ENCODE measurements at places on chromosomes 11 and 22.

DNA sequence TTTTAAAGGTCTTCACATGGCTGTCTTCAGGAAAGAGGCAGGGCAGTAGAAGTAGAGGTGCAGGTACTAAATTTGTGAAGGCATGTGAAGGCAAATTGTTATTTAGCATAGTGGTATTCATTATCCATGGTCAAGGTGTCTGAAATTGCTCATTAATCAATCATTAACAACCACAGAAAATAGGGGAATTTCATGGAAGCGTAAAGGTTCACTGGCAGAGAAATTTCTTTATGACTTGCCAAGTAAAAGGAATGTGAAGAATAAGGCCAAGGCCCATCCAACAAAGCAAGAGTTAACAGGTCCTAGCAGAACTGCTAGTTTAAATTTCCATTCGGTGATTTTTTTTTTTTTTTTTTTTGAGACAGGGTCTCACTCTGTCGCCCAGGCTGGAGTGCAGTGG, 59.0 kb downstream of the RSF1 start:
- no peak for DNase-seq

DNA sequence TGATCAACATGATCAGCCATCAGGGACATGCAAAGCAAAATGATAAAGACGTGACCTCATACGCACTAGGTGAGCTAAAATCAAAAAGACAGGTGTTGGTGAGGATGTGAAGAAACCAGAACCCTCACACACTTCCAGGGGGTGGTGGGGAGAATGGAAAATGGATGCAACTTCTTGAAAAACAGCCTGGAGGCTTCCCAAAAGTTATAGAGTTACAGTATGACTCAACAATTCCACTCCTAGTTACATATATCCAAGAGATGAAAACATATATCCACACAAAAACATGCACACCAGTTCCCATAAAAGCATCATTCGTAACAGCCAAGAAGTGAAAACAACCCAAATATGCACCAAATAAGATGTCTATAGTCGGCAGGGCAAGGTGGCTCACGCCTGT, 42.1 kb upstream of the APLNR start:
- no peak for DNase-seq

DNA sequence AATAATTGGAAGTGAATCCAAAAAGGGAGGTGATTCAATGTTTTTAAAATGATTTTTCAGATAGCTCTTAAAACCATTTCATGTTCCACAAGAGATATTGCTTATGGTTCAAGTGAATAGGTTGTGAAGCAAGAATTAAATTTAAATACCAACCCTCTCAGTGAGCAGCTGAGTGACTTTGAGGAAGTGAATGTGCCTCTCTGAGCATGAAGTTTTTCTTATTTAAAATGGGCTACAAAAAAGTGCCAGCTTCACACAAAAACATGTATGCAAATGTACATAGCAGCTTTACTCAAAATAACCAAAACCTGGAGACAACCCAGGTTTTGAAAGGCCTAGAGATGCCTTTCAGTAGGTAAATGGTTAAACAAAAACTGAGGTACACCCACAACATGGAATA, 35.5 kb upstream of the GAB4 start:
- DNase-seq = no peak

GRCh38 chr11:72762641-72763304, 10.6 kb upstream of the ARAP1 start:
- DNase-seq = no peak

GRCh38 chr11:86150847-86151173, 81.9 kb upstream of the PICALM start:
- no peak for DNase-seq

GRCh38 chr22:48753381-48753730, 1074.3 kb downstream of the BRD1 start:
- DNase-seq = no peak

GRCh38 chr11:114302663-114303062, 6.5 kb downstream of the NNMT start:
- no peak for DNase-seq

GRCh38 chr11:73141309-73142127, 600 bp downstream of the FCHSD2 start:
- DNase-seq = peak; percentile 22

- no peak for DNase-seq
These were observed 1.6 kb downstream of the HNRNPUL2 start for GRCh38 chr11:62725646-62726045.

DNA sequence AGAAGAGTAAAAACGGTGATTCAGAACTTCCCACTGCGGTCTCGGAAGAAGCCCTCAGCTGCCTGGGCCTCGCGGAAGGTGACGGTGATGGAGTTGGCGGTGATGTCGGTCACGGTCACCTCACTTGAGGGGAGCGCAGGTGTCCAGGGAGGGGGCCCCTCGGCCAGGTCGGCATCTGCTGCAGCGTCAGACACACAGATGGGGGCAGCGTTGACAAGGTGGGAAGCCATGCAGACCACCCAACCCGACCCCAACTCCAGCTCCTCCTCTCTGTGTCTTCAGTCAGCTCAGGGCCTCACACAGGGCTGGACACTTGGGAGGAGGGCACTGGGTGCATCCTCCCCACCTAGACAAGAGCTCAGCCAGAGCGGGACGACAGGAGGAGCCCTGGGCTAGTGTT, 18.6 kb downstream of the CBX7 start:
- no peak for DNase-seq

DNA sequence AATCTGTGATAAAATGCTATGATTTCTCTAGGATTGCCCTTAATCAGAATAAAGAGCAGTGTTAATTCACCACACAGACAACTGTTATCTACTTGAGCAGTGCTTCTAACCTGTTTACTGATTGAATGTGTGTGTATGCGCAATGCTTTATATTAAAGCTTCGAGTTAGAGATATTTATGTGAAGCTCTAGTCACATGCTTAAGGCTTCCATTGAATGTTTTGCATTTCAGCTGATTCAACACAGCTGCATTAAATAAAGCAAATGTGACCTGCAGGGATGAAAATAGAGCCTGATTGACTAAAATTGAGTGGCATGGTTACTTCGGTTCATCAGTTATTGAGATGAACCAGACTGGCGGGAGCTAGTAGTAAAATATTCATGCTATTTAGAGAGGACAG, 395.3 kb downstream of the JRKL start:
- no peak for DNase-seq

DNA sequence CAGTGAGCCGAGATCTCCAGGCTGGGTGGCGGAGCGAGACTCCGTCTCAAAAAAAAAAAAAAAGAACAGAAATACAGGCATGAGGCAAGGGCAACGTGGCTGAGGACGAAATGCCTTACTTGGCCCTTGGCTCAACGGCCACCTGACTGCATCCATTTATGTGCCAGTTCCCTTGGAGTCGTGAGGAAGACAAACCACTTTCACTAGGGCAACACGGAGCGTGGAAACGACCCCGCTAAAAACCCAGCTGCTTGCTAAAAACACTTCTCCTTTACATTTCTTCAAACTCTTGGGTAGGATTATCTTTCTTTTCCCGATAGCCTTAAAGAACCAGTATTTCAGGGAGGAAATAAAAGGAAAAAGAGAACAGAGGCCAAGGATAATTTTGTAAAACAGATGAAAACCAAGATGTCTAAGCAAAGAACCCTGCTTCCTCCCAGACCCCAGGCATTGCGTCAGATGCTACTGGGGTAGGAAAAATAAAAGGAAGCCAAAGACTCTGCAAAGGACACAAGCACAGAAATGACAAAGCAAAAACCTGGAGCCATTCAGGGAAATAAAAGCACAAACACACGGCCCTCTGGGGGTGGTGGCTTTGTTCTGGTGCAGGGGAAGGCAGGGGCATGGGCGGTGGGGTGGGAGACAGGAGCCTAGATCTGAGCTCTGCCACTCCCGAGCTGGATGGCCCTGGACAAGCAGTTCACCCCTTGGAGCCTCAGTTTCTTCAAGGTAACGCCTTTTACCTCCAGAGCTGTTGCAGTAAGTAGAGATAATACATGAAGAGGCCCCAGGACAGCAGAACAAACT, 37.0 kb downstream of the PC start:
- DNase-seq = peak; percentile 41

- no peak for DNase-seq
These were observed 93.2 kb downstream of the LRRC32 start for GRCh38 chr11:76577226-76577920.

- peak; percentile 10 for DNase-seq
These were observed 859 bp upstream of the KRTAP5-5 start for GRCh38 chr11:1628506-1629325.

GRCh38 chr22:35592418-35592967, 24.6 kb downstream of the MB start:
- no peak for DNase-seq

DNA sequence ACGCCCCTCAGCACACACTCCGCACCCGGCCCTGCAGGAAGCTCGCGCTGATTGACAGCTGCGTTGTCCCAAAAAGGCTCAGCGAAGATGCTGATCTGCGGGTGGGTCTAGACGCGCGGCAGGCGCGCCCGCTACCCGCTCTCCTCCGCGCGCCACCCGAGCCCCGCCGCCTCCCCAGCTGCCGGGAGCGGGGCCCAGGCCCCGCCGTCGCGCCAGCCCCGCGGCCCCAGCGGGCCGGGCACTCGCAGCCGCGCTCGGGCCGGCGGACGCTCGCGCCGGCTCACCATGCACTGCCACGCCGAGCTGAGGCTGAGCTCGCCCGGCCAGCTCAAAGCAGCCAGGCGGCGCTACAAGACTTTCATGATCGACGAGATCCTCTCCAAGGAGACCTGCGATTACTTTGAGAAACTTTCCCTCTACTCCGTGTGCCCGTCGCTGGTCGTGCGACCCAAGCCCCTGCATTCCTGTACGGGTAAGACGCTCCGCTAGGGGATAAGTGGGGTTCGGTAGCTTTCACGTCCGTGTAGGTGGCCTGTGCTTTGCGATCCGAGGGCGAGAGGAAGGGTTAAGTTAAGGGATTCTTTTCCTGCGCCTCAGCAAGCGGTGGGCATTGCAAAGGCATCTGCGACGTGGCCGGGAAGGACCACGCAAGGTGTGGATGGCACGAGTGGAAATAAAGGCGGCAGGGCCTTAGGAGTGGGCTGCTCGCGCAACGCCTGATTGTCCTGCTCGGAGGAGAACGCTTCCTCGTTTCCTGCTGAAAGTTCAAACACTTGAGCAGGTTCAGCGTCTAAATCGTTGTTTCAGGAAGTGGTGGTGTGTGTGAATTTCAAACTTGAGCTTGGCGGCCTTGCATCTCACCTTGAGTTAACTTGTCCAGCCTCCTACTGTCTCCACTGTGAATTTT, at the start of gene BARX2:
Gene BARX2 (plus strand): TSS at position 98 of the 907 bp plus-strand sequence. CDS start 188 bp downstream, at position 286.
- no peak for DNase-seq

All from bone marrow (tissue), 2 donors.